ENCODE measurements at places on chromosomes 2 and 18. TPM values are rescaled to one million over a fixed set of nuclear protein-coding genes. Genes with fewer than 3 reads are reported as not detected.

Gene TMEM247
- total RNA-seq, result not detected

Gene ACP1
- total RNA-seq, result 48.8 TPM

GRCh38 chr2:29601872-29602271 lies 319.5 kb downstream of the ALK start:
- no peak for DNase-seq
- H3K27ac ChIP-seq, result no peak overlapping the region
- H3K4me3 ChIP-seq, result no peak overlapping the region
- no peaks in the 10 kb centered on the region for H3K27me3 ChIP-seq

- H3K4me1 ChIP-seq, result no peaks in the 10 kb centered on the region
- DNase-seq, result no peak
- no peak overlapping the region for H3K4me3 ChIP-seq
- H3K27ac ChIP-seq, result no peak overlapping the region
- H3K27me3 ChIP-seq, result no peaks in the 10 kb centered on the region
- H3K36me3 ChIP-seq, result no peaks in the 10 kb centered on the region
Measured at GRCh38 chr18:35443434-35443833, 54.3 kb downstream of the INO80C start.

Measured in pancreas (tissue), 10 donors.